ENCODE measurements at places on chromosomes 2 and 18. TPM values are rescaled to one million over a fixed set of nuclear protein-coding genes. Genes with fewer than 3 reads are reported as not detected.

DNA sequence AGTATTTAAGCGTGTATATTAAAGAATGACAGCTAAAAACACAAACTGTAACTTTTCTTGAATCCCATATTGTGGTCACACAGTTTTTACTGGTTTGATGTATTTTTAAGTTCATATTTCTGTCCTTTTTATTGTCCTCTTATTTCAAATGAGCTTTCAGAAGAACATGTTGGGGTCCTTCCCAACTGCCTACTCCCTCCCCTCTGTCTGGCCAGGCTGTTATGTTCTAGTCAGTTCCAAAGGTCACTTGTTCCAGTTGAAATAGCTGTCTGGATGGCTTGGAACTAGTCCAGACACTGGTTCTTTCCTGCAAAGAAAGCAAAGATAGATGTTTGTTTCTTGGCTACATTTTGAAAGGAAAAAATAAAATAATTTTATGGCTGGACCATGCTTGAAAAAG is 306.9 kb downstream of the GULP1 start:
- no peak for DNase-seq

GRCh38 chr2:237406371-237406895 is 7.5 kb downstream of the COL6A3 start:
- DNase-seq = no peak

GRCh38 chr2:124973396-124973795 is 948.3 kb downstream of the CNTNAP5 start:
- no peak for DNase-seq

PSMD14 gene
- 55.0 TPM for total RNA-seq

WDR12 gene
- 22.9 TPM for total RNA-seq

DNA sequence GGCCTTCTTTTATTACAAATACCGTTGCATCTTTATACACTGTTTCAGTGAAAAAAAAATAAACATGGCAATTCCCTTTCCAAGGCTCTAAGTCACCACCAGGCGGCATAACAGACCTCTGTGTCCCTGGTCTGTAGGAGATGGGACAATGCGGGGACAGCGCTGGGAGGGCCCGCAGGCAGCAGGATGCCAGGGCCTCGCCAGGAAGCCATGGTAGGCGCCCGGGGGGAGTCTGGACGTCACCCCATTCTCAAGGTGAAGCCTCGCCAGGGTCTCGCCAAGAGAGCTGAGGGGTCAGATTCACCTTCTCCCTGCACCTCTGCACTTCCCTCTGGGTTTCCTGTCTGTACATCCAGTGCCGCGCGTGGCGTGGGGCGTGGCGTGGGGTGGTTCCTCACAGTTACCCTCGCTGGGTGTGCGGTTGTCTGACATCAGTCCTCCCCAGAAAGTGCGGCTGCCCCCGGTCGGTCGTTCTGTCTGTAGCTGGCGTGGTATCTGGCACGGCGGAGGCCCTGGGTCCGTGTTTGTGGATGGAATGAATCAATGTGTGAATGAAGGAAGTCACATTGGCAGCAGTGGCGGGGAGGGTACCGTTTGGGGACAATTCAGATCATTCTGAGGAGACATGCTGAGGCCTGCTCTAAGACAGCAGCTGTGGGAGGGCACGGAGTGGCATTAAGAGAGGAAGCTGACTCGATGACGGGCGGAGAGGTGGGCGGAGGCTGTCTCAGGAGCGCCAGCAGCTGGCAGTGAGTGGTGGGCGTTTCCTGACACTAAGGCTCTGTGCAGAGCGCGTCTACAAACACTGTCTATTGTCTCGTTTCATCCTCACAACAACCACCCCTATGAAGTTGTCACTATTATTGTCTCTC is 46.0 kb downstream of the LRRFIP1 start:
- no peak for DNase-seq

DNA sequence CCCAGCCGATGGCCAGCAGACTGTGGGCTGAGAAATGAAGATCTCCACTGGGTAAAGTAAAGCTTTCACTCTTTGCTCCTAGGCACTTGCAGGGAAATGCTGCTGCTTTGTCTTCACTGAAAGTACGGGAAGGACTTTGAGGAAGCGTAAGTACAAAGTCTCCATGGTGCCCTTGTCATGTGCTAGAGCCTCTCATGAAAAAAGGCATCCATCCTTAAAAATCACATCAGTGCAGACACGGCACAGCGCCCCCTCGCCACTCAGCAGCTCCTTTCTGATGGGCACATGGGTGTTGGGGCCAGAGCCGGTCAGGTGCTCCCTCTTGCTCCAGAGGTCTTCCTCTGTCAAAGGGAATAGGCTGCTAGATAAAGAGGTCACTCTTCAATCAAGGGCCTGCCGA is 109.0 kb upstream of the STPG4 start:
- DNase-seq = no peak

GRCh38 chr2:235555371-235555770 is 61.5 kb downstream of the AGAP1 start:
- DNase-seq = no peak

SERPINB13 gene
- total RNA-seq = not detected

DNA sequence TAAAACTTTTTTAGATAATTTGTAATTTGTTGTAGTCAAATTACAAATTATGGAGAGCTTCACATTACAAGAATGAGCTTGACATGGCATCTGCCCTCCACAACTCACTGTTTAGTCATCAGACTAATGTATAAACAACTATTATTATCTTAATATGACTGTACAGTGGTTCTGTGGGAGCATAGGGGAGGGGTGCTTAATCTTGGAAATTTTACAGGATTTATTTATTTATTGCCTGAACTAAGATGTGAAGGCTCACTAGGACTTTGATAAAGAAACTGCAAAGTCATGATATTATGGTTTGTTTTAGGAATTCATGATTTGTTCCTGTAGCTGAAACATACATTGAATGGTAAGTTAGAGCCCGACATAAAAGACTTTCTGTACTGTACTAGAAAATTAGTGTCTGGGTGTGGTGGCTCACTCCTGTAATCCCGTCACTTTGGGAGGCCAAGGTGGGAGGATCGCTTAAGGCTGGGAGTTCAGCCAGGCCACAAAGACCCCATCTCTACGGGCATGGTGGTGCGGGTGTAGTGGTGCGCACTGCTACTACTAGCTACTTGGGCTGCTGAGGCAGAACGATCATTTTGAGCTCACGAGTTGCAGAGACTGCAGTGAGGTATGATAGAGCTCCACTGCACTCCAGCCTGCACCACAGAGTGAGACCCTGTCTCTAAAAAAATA is 2.1 kb downstream of the MARCHF7 start:
- no peak for DNase-seq

DNA sequence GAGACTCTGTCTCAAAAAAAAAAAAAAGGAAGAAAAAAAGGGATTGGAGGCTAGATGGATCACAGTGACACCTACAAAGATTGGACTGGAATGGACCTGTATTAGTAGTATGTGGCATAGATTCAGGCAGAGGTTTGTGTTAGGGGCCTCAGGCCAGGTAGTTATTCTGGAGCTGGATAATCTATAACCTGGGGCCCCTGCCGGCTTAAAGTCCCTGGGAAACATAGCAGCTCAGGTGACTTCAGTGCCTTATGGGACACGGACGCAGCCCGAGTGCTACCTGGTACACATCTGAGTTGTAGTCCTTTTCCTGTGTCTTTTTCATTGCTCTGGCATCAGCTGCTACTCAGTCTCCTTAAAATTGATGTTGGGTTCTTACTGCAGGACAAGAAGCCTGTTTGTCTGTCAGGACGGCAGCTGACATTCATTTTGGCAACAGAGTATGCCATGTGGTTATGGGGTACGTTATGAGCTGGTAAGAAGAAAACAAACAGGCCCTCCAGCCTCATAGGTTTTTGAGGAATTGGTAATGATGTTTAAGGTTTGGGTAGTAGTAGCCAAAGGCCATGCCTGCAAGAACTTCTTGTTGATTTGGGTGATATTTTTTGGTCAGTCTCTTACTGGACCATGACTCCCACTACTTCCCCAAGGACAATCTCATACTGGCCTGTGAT is 27.8 kb downstream of the AGFG1 start:
- DNase-seq = no peak

TCF4 gene
- total RNA-seq = 549 TPM

SLC5A7 gene
- total RNA-seq = 3.1 TPM

DNA sequence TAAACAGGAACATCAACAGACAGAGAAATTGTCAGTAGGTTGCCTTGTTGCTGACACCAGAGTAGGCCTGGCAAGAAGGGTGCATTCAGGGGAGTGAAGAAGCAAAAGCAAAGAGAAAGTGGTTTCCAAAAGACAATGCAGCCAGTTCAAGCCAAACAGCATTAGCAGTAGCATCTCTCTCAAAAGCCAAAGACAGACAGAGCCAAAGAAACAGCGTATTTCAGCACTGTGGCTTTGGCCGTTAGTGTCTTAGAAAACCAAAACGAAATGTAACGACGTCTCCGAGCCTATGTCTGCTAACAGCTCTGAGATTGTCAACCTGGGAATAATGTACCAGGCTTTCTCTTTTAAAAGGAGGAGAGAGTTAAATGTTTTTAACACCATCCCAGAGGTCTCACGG is 178.6 kb downstream of the NRP2 start:
- no peak for DNase-seq

GRCh38 chr2:44912660-44913059 is 28.8 kb upstream of the SIX3 start:
- DNase-seq = no peak

- no peak for DNase-seq
Measured at GRCh38 chr2:240429872-240430491, 5.5 kb upstream of the GPC1 start.

GRCh38 chr2:227939271-227940027 is 68.0 kb downstream of the DAW1 start:
- peak; percentile 45 for DNase-seq

GRCh38 chr2:224395620-224396390 is 6.1 kb downstream of the FAM124B start:
- DNase-seq = no peak

GRCh38 chr2:173854840-173855239 is 110.3 kb downstream of the SP3 start:
- no peak for DNase-seq

TTLL4 gene
- total RNA-seq = 23.2 TPM

GRCh38 chr2:219076253-219076652 is 15.5 kb upstream of the IHH start:
- no peak for DNase-seq

FSHR gene
- not detected for total RNA-seq

- peak; percentile 24 for DNase-seq
Measured at GRCh38 chr2:196566961-196567666, 72.4 kb upstream of the CCDC150 start.

DNA sequence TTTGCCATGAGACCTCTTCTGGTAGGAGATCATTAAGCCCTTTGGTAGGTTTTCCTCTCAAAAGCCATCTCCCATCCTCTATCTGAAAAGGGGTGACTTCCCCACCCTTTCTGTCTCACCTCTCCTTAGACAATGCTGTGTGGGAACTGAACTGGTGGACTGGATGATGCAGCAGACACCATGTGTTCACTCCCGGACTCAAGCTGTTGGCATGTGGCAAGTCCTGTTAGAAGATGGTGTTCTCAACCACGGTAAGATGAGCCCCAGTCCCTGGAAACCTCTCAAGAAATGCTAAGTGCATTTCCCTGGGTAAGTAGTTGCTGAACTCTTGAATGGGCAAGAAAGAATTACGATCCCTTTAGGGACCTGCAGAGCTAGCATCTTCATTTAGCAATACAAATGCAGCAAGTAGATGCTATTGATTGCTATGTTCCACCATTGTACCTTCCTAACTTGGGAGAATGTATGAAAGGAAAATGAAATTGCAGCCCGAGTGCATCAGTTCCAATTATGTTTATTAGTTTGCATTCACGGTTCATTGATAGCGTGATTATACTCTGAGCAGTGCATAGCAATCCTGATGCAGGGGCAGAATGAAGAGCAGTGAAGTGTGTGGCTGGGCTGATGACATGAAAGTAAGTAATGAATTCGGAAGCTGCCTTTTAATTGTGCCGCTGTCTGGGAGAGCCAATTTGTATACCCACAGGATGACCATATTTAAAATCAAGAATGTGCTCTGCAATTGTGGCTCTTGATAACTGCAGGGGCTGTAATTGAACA is 110.0 kb upstream of the MAP3K20 start:
- no peak for DNase-seq

DNA sequence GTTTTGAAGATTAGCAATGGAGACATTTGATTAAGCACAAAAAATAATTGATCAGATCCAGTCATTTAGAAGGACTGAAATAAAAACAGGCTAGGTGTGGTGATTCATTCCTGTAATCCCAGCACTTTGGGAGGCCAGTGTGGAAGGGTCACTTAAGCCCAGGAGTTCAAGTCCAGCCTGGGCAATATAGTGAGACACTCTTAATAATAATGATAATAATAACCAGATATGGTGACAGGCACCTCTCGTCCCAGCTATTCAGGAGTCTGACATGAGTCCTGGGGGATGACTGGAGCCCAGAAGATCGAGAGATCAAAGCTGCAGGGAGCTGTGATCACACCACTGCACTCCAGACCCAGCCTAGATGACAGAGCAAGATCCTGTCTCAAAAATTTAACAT is 3.5 kb upstream of the FN1 start:
- no peak for DNase-seq

RTKN gene
- 11.0 TPM for total RNA-seq

DNA sequence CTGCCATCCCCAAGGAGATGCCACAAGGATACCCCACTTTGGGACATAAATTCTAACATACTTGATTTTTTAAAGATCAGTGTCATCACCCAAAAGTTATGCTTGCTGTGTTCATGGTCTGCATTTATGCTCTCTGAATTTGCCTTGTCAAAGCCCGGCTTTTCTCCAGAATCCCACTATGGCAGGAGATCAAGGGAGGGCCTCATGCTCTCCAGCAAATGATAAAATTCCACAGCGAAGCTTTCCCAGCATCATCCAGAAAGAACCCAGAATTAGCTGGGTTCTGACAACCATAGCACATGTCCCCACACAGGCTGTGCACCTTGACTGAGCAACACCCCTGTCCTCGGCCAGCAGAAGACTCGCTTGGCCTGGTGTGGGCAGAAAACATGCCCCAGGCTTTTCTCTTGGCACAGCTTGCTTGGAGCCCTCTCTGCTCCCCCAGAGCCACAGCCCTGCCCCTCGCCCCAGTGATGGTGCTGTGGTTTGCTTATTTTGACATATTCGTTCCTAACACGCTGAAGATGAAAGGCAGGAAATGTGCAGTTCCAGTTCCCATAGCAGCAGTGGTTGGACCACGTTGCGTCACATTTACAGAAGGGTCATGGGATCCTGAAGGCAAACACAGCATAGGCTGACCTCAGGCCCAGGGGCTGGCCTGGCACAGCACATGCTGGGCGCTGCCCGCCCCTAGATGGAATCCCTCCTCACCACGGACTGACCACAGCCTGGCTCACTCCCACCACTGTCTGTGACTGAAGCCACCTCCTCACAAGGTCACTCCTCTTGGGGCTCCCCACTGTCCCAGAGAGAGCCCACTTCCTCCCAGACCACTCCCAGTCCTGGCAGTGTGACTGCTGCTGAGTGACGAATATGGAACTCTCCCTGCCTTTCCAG is 14.1 kb upstream of the CHRNA1 start:
- no peak for DNase-seq

- DNase-seq = no peak
Measured at GRCh38 chr18:50847192-50847591, 27.4 kb upstream of the MRO start.

All from cerebellum (tissue), 4 donors.